ENCODE measurements at places on chromosomes 1 and 21.

GRCh38 chr1:172308577-172308976 lies 111.9 kb upstream of the C1orf105 start:
- DNase-seq: no peak

DNA sequence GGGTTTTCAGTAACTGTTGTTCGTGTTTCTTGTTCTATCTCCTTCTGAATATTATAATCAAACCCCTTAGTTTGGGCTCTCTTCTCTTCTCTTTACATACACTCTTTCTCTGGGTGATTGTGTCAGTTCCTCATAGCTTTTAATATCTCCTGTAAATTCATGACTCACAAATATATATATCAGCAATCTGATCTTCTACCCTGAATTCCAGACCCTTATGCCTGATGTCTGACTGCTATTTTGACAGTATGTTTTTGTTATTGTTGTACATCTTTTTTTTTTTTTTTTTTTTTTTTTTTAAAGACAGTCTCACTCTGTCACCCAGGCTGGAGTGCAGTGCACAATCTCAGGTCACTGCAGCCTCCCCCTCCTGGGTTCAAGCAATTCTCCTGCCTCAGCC lies 70.8 kb upstream of the MPC2 start:
- no peak for DNase-seq

- no peak for DNase-seq
Observed at GRCh38 chr1:208047476-208047934, 136.6 kb upstream of the CD34 start.

DNA sequence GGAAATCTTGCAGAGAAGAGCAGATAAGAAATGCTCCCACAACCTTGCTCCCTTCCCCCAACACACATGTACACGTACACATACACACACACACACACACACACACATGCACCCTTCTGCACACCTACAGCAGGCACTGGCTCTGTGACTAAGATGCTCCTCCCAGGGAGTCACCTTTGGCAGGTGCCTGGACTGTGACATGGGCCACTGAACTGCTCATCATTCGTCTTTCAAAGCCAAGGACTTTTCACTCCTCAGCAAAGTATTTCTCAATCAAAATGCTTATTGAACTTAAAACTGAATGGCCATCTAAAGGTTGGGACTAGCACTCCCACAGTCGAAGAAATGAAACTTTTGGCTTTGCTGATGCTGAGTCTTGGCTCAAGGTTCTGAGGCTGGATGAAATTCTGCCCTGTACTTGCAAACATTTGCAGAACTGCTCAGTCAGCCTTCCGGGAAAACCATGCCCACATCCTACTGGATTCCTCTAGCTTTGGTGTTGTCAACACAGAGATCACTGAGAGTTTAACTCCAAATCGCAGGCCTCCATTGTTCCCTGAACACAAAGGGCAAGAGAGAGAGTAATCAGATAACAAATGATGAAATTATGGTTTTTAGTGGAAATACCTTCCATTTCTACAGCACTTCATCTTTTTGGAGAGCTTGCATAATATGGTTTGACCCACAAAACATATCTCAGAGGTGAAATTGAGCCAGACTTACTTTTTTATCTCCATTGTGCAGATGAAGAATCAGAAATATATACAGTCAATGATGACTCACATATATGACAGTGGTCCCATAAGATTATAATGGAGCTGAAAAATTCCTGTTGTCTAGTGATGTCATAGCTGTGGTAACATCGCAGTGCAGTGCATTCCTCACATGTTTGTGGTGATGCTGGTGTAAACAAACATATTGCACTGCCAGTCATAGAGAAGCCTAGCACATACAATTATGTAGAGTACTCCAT lies 72.4 kb upstream of the BCAR3 start:
- DNase-seq: no peak

- DNase-seq: no peak
Observed at GRCh38 chr1:22434717-22435116, 16.9 kb upstream of the ZBTB40 start.

GRCh38 chr1:145927063-145927886 lies at the start of gene RBM8A:
Gene RBM8A (minus strand): TSS chr1:145927484. CDS start chr1:145927426, 58 bp downstream.
- DNase-seq: peak; percentile 89

GRCh38 chr1:200895443-200895789 lies 716 bp downstream of the INAVA start:
- no peak for DNase-seq

GRCh38 chr1:179817789-179818188 lies 59.8 kb downstream of the TOR1AIP2 start:
- no peak for DNase-seq

- DNase-seq: peak; percentile 21
Observed at GRCh38 chr1:185559684-185560331, 174.4 kb upstream of the HMCN1 start.

DNA sequence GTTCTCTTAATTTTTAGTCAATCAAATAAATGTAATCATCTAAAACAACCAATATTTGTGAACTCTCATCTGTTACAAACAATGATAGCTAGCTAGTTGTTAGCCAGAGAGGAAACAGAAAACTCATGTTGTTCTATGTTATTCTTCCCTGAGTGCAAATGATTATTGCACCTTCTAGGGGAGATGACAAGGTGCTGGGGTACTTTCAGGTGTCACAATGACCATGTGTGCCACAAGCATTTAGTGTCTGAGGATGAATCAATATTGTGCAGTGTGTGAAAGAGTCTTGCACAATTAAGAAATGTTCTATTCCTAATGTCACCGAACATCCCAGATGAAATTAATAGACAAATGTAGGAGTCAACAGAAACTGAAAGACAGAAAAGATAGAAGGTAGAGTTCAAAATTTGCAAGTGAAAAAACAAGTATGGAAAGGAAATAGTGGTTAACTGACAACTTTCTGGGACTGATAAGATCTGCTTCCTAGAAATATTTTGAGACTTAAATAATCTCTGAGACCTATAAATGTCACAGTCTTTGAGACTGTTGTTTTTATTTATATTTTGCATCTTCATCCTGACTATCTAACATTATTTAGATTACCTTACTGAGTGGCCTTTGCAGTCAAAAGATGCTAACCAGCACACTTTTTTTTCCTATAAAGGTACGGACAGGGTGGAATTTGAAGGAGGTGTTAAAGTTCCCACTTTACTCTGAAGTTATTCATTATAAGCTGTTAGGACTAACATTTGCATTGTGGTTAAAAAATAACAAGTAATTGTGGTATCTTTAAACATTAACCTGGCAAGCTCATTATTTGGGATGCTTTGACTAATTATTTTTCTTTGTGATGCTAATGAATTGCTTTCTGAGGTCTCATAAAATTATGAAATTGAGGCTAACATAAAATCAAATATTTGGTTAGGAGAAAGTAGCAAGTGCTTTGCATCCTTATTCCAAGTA lies 21.6 kb upstream of the DPYD start:
- no peak for DNase-seq

DNA sequence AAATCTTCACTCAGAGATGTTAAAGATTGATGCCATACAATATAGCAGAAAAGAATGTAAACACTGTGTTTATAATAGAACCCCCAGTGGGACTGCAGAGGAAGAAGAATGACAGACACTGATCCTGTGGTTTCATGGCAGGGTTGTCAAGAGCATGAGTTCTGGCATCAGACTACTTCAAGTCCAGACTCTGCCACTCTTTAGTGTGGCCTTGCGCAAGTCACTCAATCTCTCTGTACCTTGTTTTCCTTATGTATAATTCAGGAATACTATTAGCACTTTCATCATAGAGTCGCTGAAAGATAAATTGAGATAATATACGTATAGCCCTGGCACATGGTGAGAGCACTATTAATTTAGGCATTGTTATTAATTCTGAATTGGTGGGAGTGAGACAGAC lies 38.5 kb upstream of the BCL9 start:
- DNase-seq: no peak

DNA sequence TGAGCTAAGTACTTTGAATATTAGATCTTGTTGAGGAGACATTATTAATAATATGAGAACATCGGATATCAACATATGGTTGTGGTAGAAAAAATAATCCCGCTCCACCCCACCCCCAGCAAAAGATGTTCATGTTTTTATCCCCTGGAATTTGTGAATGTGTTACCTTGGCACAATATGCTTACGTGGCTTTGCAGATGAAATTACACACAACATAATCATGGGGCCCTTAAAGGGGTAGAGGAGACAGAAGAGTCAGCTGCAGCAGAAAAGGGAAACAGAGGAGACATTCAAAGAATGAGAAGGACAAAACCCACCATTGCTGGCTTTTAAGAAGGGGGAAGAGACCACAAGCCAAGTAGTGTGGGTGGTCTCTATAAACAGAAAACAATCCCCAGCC lies 104.1 kb downstream of the SEC16B start:
- no peak for DNase-seq

- no peak for DNase-seq
Observed at GRCh38 chr1:8462371-8462892, 144.5 kb downstream of the SLC45A1 start.

GRCh38 chr1:18300376-18300775 lies 180.4 kb upstream of the KLHDC7A start:
- DNase-seq: no peak

GRCh38 chr1:184789884-184790283 lies 35.2 kb upstream of the EDEM3 start:
- no peak for DNase-seq

GRCh38 chr1:25568834-25569596 lies 25.6 kb downstream of the LDLRAP1 start:
- DNase-seq: peak; percentile 23

DNA sequence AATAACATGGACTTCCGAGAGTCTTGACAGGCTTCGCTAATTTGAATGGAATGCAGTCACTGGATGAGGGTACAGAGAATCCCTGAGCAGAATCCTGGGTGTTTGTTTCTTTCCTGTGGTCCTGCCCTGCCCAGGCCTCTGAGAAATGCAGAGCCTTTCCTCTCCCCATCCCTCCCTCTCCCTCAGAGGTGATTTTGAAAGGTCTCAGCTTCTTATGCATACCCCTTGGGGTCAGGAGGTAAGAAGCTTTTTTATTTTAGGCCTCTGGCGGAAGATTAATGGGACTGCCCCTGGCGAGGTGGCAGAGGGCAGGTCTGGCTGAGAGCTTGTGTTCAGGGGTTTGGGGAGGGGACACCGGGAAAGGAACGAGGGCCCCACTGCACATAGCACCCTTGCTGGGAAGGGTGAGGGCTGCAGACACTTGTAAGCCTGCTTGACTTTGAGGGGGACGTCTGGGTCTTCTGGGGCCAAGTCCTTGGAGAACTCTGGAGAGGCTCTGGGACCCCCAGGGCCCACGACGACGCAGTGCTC lies 116.5 kb upstream of the SLC45A1 start:
- DNase-seq: no peak

DNA sequence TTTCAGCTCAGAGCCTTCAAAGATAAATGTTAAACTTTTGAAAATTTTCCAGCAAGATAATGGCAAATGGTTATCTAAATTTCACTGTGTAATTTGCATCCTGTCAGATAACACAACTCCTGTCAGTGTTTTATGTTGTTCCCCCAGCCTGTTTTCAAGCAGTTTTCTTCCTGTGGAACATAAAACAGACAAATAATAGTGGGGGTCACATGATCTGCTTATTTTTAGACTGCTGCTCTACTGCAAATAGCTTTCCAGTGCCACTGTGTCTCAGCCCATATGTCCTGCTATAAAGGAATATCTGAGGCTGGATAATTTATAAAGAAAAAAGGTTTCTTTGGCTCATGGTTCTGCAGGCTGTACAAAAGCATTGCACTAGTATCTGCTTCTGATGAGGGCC lies 32.2 kb downstream of the FMO3 start:
- DNase-seq: no peak

GRCh38 chr21:36902793-36903192 lies 63.7 kb downstream of the HLCS start:
- DNase-seq: no peak

DNA sequence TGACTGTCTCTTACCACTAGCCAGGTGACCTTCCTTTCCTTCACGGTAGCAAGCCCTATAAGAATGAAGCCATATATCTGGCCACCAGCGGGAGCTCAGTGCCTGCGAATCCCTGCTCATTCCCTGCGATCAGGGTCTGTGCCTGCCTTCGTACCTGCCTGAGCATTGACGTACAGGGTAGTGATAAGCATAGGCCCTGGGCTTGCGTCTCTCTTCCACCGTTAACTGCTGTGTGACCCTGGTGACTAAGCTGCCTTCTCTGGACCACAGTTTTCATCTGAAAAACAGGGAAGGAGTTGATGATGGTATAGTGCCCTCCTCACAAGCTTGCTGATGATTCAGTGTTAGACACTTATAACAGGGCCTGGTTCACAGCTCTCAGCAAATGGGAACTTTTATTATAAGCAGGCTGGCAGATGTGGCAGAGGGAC lies 4.1 kb downstream of the ZC3H12A start:
- peak; percentile 66 for DNase-seq

DNA sequence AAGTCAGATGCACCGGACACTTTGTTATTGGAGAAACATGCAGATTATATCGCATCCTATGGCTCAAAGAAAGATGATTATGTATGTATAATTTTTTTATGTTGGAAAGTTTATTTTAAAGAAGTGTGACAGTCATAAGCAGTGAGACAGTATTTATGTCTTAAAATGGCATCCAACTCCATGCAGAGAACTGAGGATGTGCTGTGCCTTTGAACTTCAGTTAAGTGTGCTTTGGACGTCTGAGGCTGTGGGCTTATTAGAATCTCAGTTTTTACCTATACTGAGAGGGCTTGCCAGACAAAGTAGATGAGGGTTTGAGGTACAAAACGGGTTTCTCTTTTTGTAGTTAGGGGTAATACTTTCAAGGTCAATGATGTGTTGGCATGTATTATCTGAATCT lies 1.5 kb downstream of the RABGGTB start:
- no peak for DNase-seq

GRCh38 chr1:98323388-98323787 lies 338.1 kb upstream of the SNX7 start:
- no peak for DNase-seq

Data from stimulated activated CD8-positive, alpha-beta memory T cell treated with anti-CD3 and anti-CD28 coated beads, Interleukin-7, amount 100 ng/mL, for 4 hours (primary cell).